K562 (cell line): ENCODE measurements at places on chromosomes 1 and 21. TPM values are rescaled to one million over a fixed set of nuclear protein-coding genes. Genes with fewer than 3 reads are reported as not detected.
A peak's percentile ranks its signal among the peaks of the same experiment; 100 is the strongest.

GRCh38 chr1:156895455-156895812, 1.9 kb downstream of the PEAR1 start:
- H3K4me3 ChIP-seq, result no peak overlapping the region
- peaks cover 61% of the 10 kb centered on the region for H3K4me1 ChIP-seq
- H3K27me3 ChIP-seq, result no peaks in the 10 kb centered on the region
- H3K27ac ChIP-seq, result peak overlapping the region; percentile 63

SLC35F3 gene
- 0.07 and 0.11 TPM in 2 replicates for total RNA-seq

GRCh38 chr21:35212393-35213127, 163.5 kb upstream of the RUNX1 start:
- H3K36me3 ChIP-seq, result no peaks in the 10 kb centered on the region
- no peaks in the 10 kb centered on the region for H3K27me3 ChIP-seq
- H3K4me1 ChIP-seq, result peaks cover 3% of the 10 kb centered on the region; the same call in 2 of the 3 replicates
- no peak for DNase-seq
- H3K4me3 ChIP-seq, result no peak overlapping the region

DNA sequence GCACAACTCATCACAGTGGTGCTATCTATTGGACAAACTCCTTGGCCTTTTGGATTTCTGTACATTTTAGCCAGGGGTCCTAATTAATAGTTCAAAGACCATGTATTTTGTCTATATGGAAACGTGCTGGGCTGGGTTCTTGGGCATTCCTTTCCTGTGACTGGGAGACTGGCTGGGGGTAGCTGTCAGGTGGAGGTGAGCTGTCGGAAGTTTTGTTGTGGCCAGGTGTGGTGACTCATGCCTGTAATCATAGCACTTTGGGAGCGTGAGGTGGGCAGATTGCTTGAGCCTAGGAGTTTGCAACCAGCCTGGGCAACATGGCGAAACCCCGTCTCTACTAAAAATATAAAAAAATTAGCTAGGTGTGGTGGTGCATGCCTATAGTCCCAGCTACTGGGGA, 392.4 kb downstream of the RPS6KC1 start:
- H3K4me1 ChIP-seq, result no peaks in the 10 kb centered on the region
- H3K4me3 ChIP-seq, result no peak overlapping the region
- peaks cover 18% of the 10 kb centered on the region for H3K27me3 ChIP-seq
- no peaks in the 10 kb centered on the region for H3K36me3 ChIP-seq

GRCh38 chr1:218658269-218658668, 313.1 kb downstream of the TGFB2 start:
- no peak for DNase-seq
- no peaks in the 10 kb centered on the region for H3K4me1 ChIP-seq
- H3K4me3 ChIP-seq, result no peak overlapping the region
- no peaks in the 10 kb centered on the region for H3K27me3 ChIP-seq
- no peaks in the 10 kb centered on the region for H3K36me3 ChIP-seq

GBP3 gene
- 0.22 TPM in 1 of 2 replicates, not detected in the other for total RNA-seq

DNA sequence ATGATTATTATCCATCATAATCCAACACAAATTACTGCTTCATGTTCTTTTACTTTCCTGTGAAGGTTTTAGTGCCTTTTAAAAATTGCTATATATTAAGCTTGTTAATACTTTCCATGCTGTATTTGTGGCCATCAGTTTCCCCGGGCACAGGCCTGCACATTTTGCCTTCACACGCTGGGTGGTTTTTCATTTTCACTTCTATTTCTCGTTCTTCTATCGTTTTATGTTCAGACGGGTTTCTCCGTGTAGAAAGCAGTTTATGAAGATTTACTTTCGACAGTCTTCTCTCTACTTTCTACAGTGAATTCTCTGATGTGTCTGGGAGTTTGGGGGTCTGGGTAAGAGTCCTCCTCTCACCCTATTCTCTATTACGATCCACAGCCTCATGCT, 9.5 kb downstream of the RUNX3 start:
- H3K27ac ChIP-seq, result no peak overlapping the region
- H3K27me3 ChIP-seq, result peaks cover 79% of the 10 kb centered on the region
- H3K4me1 ChIP-seq, result peaks cover 10% of the 10 kb centered on the region; the same call in 1 of the 2 replicates

- no peaks in the 10 kb centered on the region for H3K4me1 ChIP-seq
- no peak for DNase-seq
- no peaks in the 10 kb centered on the region for H3K36me3 ChIP-seq
- no peak overlapping the region for H3K4me3 ChIP-seq
These were observed 116.4 kb downstream of the GDAP2 start for GRCh38 chr1:117812869-117813511.

DNA sequence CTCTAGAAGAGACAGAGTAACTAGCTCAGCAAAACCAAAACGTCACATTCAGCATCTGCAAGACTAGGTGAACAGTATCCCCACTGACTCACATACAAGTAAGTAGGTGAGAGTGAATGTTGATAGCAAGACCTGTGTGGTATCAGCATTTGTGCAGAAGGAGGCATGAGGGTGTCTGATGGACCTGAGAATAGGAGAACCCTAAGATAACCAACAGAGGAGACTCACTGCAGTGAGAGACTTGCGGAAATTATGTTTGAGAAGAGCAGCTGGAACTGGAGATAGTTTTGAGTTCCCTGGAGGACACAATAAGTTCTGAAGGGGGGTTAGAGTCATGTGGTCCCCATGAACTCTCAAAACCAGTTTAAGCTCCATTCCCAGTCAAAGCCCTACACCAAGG, 59.1 kb downstream of the DYRK1A start:
- H3K27me3 ChIP-seq, result no peaks in the 10 kb centered on the region
- H3K27ac ChIP-seq, result peak overlapping the region; percentile 38
- H3K4me3 ChIP-seq, result no peak overlapping the region
- no peaks in the 10 kb centered on the region for H3K4me1 ChIP-seq
- DNase-seq, result peak; percentile 42
- H3K36me3 ChIP-seq, result peaks cover 89% of the 10 kb centered on the region

GRCh38 chr21:29546071-29546470, 247.3 kb downstream of the BACH1 start:
- DNase-seq, result no peak
- no peak overlapping the region for H3K4me3 ChIP-seq
- H3K27ac ChIP-seq, result no peak overlapping the region
- H3K4me1 ChIP-seq, result no peaks in the 10 kb centered on the region
- H3K27me3 ChIP-seq, result no peaks in the 10 kb centered on the region

- H3K36me3 ChIP-seq, result no peaks in the 10 kb centered on the region
- no peaks in the 10 kb centered on the region for H3K27me3 ChIP-seq
- no peak for DNase-seq
- peak overlapping the region; percentile 72 for H3K4me3 ChIP-seq
These were observed 643 bp upstream of the MOB3C start for GRCh38 chr1:46617108-46617800.

DCST1 gene
- not detected in 2 replicates for total RNA-seq

GRCh38 chr1:77538956-77539518, 143.4 kb downstream of the ZZZ3 start:
- H3K27ac ChIP-seq, result no peak overlapping the region
- peaks cover 11% of the 10 kb centered on the region; the same call in 1 of the 2 replicates for H3K27me3 ChIP-seq
- H3K4me1 ChIP-seq, result no peaks in the 10 kb centered on the region; the same call in 2 of the 3 replicates
- H3K36me3 ChIP-seq, result no peaks in the 10 kb centered on the region

STIL gene
- 39.6 and 41.1 TPM in 2 replicates for total RNA-seq

CR1L gene
- total RNA-seq, result 30.0 and 33.7 TPM in 2 replicates

BRDT gene
- total RNA-seq, result not detected in 2 replicates

DNA sequence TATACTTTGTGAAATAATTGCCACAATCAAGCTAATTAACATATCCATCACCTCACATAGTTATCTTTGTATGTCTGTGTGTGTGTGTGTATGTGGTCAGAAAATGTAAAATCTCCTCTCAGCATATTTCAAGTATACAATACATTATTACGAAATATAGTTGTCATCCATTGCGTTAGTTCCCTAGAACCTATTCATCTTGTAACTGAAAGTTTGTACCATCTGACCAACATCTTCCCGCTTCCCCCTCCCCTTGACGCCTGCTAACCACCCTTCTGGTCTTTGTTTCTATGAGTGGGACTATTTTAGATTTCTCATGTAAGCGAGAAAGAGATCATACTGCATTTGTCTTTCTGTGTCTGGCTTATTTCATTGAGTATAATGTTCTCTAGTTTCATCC, 455.3 kb downstream of the KCNT2 start:
- H3K36me3 ChIP-seq, result no peaks in the 10 kb centered on the region; the same call in 2 of the 3 replicates
- H3K27me3 ChIP-seq, result no peaks in the 10 kb centered on the region
- no peaks in the 10 kb centered on the region for H3K4me1 ChIP-seq
- no peak for DNase-seq
- no peak overlapping the region for H3K4me3 ChIP-seq

- peaks cover 74% of the 10 kb centered on the region for H3K36me3 ChIP-seq
- DNase-seq, result no peak
- H3K4me3 ChIP-seq, result no peak overlapping the region
- H3K4me1 ChIP-seq, result peaks cover 31% of the 10 kb centered on the region
- no peaks in the 10 kb centered on the region for H3K27me3 ChIP-seq
- no peak overlapping the region for H3K27ac ChIP-seq
These were observed 3.5 kb downstream of the MARCKSL1 start for GRCh38 chr1:32332290-32333079.

GRCh38 chr1:235027076-235027861, 101.4 kb downstream of the TOMM20 start:
- no peaks in the 10 kb centered on the region; the same call in 1 of the 2 replicates for H3K4me1 ChIP-seq
- no peak overlapping the region for H3K27ac ChIP-seq
- no peak overlapping the region for H3K4me3 ChIP-seq
- no peaks in the 10 kb centered on the region for H3K27me3 ChIP-seq

DIO1 gene
- not detected in 2 replicates for total RNA-seq

ACP6 gene
- total RNA-seq, result 0.49 and 0.60 TPM in 2 replicates

- H3K36me3 ChIP-seq, result no peaks in the 10 kb centered on the region
- H3K4me1 ChIP-seq, result peaks cover 7% of the 10 kb centered on the region
- peak; percentile 32 for DNase-seq
- no peak overlapping the region for H3K4me3 ChIP-seq
These were observed 9.7 kb upstream of the CGN start for GRCh38 chr1:151501474-151501873.

DNA sequence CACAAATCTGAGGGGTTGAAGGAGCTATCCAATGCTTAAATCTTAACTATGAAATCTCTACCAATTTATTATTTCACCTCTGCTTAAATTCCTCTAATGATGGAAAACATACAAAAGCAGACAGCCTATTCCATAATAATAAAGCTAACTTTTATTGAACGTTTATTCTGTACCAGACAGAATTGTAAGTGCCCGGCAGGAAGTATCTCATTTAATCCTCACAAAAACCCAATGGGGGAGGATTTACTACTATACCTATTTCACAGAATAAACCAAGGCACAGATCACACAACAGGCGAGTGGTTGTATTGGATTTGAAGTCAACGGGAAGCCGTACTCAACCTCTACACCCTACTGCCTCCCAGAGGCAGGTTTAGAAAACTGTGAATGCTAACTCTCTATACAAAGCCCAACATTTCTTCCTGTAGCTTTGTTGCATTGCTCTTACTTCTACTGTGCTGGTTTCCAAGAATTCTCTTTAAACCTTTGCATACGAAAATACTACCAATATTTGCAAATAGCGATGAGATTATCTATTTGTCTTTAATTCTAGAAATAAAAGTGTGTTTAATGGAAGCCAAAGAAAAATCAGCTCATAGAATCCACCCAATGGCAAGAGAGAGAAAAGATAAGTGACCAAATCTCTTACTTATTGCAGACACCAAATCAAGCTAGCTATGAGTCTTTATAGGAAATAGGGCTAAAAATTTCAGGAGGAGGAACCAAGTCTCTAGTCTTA, 33.5 kb upstream of the C1orf53 start:
- no peaks in the 10 kb centered on the region for H3K36me3 ChIP-seq
- H3K4me3 ChIP-seq, result no peak overlapping the region
- H3K27me3 ChIP-seq, result no peaks in the 10 kb centered on the region

OR2L3 gene
- total RNA-seq, result not detected in 2 replicates

PYGO2 gene
- 36.2 and 36.7 TPM in 2 replicates for total RNA-seq

- H3K27me3 ChIP-seq, result peaks cover 45% of the 10 kb centered on the region
- no peaks in the 10 kb centered on the region for H3K36me3 ChIP-seq
- no peaks in the 10 kb centered on the region for H3K4me1 ChIP-seq
- no peak overlapping the region for H3K4me3 ChIP-seq
- DNase-seq, result peak; percentile 23
These were observed 86.2 kb downstream of the CLIC6 start for GRCh38 chr21:34754690-34755647.

PADI3 gene
- not detected in 2 replicates for total RNA-seq

DNA sequence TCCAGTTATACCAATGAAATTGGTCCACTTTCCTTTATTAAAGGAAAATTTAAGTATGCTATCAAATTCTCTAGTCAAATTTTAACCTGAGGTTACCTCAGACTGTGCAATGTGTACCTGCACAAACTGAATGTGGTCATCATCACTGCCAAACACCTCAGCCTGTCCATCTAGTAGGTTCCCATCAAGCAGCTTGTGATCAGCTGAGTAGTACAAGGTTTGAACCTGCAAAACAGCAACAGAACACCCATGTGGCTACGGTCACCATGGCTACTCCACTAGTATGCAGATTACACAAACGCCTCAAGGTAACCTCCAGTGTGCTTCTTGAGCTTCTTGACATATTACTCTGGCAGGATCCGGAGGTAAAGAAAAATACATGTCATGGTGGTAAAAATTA, 11.6 kb downstream of the IVNS1ABP start:
- peaks cover 100% of the 10 kb centered on the region for H3K36me3 ChIP-seq
- H3K4me3 ChIP-seq, result no peak overlapping the region
- no peaks in the 10 kb centered on the region for H3K4me1 ChIP-seq
- no peak overlapping the region for H3K27ac ChIP-seq
- no peak for DNase-seq

GRCh38 chr1:109579491-109579890, 31.1 kb downstream of the GNAI3 start:
- H3K27me3 ChIP-seq, result no peaks in the 10 kb centered on the region
- H3K36me3 ChIP-seq, result peaks cover 59% of the 10 kb centered on the region
- no peak overlapping the region for H3K4me3 ChIP-seq
- no peak overlapping the region for H3K27ac ChIP-seq
- no peaks in the 10 kb centered on the region for H3K4me1 ChIP-seq

PIGV gene
- 11.2 and 14.7 TPM in 2 replicates for total RNA-seq

CLDN14 gene
- total RNA-seq, result not detected in 2 replicates

- H3K36me3 ChIP-seq, result peaks cover 64% of the 10 kb centered on the region
- no peak for DNase-seq
- no peak overlapping the region for H3K27ac ChIP-seq
- H3K4me3 ChIP-seq, result no peak overlapping the region
- H3K27me3 ChIP-seq, result no peaks in the 10 kb centered on the region
These were observed 5.3 kb downstream of the IVNS1ABP start for GRCh38 chr1:185311589-185312225.

- peaks cover 5% of the 10 kb centered on the region; the same call in 1 of the 2 replicates for H3K4me1 ChIP-seq
- peaks cover 100% of the 10 kb centered on the region for H3K36me3 ChIP-seq
- no peak overlapping the region for H3K27ac ChIP-seq
- H3K4me3 ChIP-seq, result no peak overlapping the region
- DNase-seq, result no peak
- H3K27me3 ChIP-seq, result no peaks in the 10 kb centered on the region
These were observed 95.3 kb downstream of the MTR start for GRCh38 chr1:236890152-236891056.

LCE1C gene
- total RNA-seq, result not detected in 2 replicates

DNA sequence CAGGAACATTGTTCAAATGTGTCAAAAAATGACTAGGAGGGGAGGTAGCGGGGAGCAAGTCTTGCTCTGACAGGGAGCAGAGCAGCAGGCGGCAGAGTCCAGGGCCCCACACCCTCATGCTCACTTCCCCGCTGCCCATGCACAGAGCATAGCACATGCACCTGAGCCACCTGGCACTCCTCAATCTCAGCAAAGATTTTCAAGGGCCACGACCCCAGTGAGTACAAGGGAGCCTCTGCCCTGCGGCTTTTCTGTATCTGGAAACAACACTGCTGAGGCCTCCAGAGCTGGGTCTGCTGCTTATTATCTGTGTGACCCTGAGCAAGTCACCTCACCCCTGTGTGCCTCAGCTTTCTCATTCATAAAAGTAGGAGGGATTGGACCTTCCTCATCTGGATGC, 1.1 kb upstream of the GJB3 start:
- H3K4me3 ChIP-seq, result no peak overlapping the region
- peaks cover 15% of the 10 kb centered on the region; the same call in 1 of the 2 replicates for H3K4me1 ChIP-seq
- no peak overlapping the region for H3K27ac ChIP-seq
- peaks cover 48% of the 10 kb centered on the region for H3K27me3 ChIP-seq
